ENCODE measurements at places on chromosomes 12 and 14.

GRCh38 chr14:99426813-99427346 is 53.8 kb downstream of the SETD3 start:
- no peak for DNase-seq

- DNase-seq: peak; percentile 12
Measured at GRCh38 chr14:41605550-41606281, 960 bp upstream of the LRFN5 start.

- no peak for DNase-seq
Measured at GRCh38 chr12:51333536-51333935, 9.6 kb upstream of the BIN2 start.

DNA sequence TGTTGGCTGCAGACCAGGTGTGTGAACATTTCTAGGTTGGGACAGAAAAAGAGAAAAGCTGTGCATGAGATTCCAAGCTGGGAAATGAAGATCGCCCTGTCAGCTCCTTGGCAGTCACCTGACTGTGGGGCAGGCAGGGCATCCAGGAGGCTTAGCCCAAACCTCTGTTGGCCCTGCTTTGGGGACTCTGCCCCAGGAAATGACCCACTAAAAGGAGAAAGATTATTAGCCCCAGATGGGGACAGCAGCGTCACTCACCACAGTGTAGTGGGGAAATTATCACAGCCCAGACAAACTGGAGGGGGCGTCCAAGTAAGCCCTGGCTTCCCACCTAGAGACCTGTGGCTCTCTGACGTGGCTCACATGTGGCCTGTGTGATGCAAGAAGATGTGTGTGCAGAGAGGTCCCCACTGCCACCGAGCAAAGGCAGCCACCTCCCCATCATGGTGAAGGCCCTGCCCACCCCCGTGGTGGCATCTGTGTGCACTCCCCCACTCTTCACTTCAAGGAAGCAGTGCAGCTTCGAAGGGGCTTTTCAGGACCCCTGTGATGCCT is 39.1 kb downstream of the DIO3 start:
- DNase-seq: no peak

DNA sequence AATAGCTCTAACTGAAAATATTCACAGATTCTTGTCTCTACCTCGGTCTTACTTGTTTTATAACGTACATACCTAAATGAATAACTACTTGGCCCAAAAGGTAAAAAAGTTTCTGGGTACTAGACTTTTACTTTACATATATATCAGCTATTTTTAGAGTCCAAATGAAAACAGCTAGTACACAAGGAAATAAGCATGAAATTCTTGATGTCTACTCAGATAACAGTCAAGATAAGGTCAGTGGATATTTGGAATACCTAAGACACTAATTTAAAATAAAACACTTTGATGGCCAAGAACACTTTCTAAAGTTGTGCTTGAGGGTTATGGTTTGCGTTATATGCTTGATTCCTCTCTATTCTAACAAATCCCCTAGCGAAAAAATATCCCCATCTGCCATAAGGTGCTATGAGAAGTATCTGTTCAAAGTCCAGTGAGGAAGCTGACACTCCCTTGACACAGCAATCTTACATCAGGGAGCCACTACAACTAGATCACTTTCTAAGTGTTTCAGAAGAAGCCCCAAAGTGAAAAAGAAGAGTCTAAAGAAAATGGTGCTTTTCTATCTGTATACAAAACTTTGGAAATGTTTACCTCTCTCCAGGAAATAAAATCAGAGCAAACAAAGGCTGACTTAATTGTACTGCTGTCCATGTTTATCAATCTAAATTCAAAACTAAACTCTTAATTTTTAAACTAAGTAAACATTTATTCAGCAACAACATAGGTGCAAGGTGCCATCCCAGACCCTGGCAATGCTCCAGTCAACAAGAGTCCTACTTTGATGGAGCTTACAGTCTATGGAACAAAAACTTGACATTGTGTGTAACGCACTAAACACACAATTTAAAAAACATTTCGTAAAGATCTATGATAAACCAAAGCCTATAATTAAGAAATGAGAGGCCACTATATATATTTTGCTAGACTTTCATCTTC is 11.7 kb downstream of the PTPN21 start:
- no peak for DNase-seq

Measured in NCI-H460 (cell line).